ENCODE measurements at places on chromosomes 13 and 19.

DNA sequence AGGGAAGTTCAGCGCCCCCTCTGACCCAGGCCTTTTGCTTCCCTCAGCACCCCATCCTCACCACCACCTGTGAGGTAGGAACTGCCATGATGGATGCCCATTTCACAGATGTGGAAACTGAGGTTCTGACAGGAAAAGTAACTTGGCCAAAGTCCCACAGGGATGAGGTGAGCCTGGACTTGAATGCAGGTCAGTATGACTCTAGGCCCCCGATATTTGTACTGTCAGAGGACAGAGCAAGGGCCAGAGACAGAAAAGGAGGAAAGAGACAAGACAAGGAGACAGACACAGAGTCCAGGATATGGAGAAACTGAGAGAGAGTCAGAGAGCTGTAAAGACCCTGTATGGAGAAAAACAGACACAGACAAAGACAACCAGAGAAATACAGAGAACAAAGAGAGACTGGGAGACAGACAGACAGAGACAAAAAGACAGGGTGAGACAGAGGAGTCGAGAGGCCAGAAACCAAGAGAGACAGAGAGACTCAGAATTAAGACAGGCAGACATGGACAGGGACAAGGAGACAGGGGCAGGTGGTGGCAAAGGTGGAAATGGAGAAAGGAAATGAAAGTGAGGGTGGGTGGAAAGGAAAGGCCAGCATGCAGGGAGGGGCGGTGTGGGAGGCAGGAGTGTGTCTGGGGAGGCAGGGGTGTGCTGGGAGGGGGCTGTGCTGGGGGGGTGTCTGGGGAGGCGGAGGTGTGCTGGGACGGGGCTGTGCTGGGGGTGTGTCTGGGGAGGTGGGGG lies 5.0 kb downstream of the ERFL start:
- DNase-seq, result no peak

- no peak for DNase-seq
Observed at GRCh38 chr13:93698016-93698613, 471.5 kb downstream of the GPC6 start.

DNA sequence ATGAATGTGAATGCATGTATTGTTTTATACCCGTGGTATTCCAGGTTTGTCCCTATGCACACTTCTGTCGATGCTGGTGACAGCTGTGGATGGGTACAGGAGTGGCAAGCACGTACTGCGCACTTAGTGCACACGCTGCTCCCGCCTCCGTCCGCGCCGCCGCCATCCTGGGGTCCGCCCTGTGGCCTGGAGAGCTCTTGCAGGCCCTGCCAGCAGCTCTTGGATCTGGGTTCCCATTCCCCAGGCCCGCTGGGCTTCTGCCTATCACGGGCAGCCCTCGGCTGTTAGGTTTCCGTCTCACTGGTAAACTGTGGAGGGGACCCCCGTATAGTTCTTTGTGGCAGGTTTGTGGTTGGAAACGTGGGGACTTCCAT lies 4.0 kb downstream of the GNA11 start:
- DNase-seq, result no peak

- no peak for DNase-seq
Observed at GRCh38 chr13:90690458-90691080, 656.9 kb upstream of the MIR17HG start.

GRCh38 chr13:27942972-27943371 lies 23.2 kb downstream of the PDX1 start:
- DNase-seq, result no peak

GRCh38 chr13:45511310-45512097 lies 46.8 kb downstream of the COG3 start:
- DNase-seq, result no peak

- DNase-seq, result no peak
Observed at GRCh38 chr13:48296528-48296927, 7.0 kb upstream of the RB1 start.

DNA sequence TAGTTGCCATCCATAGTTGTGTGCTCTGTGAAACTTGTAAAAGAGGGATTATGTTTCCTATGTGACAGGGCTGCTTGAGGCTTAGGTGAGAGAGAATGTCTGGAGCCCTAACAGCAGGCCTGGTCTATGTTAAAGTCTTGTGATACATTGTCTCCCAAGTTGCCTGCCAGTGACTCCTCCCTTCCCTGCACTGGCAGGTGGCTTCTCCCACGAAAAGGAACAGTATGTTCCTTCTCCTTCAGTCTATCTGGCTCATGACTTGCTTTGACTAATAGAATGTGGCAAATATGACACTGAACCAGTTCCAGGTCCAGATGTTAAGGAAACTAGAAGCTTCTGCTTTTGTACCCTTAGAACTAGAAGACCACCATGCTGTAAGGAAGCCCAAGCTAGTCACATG lies 5.9 kb upstream of the KCNN4 start:
- DNase-seq, result no peak

- peak; percentile 27 for DNase-seq
Observed at GRCh38 chr13:41311406-41312175, 524 bp downstream of the NAA16 start.

GRCh38 chr19:38975214-38975860 lies at the start of gene FBXO17:
Gene FBXO17 (minus strand): TSS chr19:38975742. CDS start chr19:38950319, 25,423 bp downstream.
- no peak for DNase-seq

- DNase-seq, result no peak
Observed at GRCh38 chr13:40043764-40044163, 388.3 kb downstream of the COG6 start.

DNA sequence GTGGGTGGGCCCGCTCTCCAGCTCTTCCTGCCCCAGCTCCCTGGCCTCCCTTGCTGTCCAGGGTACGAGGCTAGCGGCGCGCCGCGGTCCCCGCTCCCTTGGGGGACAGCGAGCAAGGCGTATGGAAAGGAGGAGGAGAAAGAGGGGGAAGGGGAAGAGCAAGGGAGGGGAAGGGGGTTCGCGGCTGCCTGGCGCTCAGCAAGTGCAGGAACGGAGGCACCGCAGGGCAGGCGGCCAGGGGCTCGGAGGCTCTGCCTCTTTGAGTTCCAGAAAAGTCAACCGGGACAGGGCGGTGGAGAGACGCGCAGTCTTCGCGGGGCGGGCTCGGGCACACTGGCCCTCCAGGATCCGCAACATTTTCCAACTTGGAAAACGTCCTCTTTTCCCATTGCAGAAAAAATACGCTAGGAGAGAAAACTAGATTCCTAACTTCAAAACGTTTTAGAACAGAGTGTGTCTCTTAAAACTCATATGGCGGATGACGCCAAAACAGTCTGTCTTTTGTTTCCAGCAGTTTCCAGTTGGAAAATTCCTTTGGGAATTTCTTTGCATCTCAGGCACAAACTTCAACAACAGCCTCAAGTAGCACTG lies 23.1 kb upstream of the TNFRSF19 start:
- DNase-seq, result no peak

- no peak for DNase-seq
Observed at GRCh38 chr13:106985481-106985880, 417.5 kb upstream of the ARGLU1 start.

- DNase-seq, result no peak
Observed at GRCh38 chr13:70432276-70432805, 324.1 kb upstream of the KLHL1 start.

- DNase-seq, result no peak
Observed at GRCh38 chr19:56141417-56141993, 418 bp downstream of the ZNF444 start.

- DNase-seq, result no peak
Observed at GRCh38 chr13:39269411-39269810, 231.2 kb downstream of the NHLRC3 start.

- DNase-seq, result no peak
Observed at GRCh38 chr19:17538684-17539237, 16.7 kb upstream of the COLGALT1 start.

GRCh38 chr19:51071095-51071405 lies 6.2 kb upstream of the KLK13 start:
- DNase-seq, result no peak
